Activated CD4-positive, alpha-beta T cell treated with anti-CD3 and anti-CD28 coated beads, Interleukin-2, amount 50 U/mL, for 48 hours (primary cell): ENCODE measurements at places on chromosomes 2 and 18.

GRCh38 chr2:37625796-37626571, 45.5 kb downstream of the CDC42EP3 start:
- peak; percentile 43 for DNase-seq

DNA sequence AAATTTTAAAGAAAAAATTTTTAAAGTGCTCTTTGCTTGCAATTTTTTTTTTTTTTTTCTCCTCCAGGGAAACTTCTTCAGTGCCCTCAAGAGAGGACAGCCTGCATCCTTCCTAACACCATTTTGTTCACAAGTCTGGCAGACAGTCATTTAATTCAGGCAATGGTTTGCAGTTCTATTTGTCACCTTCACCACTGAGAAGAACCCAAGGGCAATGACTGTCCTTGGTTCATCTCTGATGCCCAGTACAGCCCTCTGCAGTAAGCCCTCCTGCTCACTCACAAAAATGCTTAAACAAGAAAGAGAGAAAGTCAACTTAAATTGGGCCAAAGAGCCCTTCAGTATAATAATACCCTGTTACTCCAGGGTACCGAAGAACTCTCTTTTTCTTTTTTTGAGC, 52.4 kb downstream of the TGFA start:
- no peak for DNase-seq

- no peak for DNase-seq
These were observed 185.0 kb downstream of the CTIF start for GRCh38 chr18:48723837-48724236.

GRCh38 chr2:216519154-216519762, 20.6 kb downstream of the RPL37A start:
- peak; percentile 57 for DNase-seq

DNA sequence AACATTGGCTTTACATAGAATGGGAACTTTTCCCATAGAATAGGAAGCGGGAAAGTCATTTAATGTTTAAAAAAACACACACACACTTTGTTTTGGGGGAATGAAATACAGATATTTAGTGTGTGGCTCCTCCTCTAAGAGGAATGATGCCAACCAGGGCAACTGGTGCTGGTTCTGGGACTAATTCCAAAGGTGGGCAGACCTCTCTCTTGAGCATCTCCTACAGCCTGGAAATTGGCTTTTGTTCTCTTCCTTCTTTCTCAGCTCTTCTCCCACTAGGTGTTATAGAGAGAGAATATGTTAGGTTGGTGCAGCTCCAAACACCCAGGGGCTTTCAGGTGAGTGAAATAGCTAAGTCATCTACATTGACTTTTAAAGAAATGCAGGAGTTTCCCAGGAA, 190.1 kb downstream of the RAD51AP2 start:
- DNase-seq, result no peak

- peak; percentile 72 for DNase-seq
These were observed 2.4 kb upstream of the HOXD8 start for GRCh38 chr2:176126929-176127773.

GRCh38 chr18:3172097-3172496, 47.7 kb downstream of the MYOM1 start:
- DNase-seq, result no peak

DNA sequence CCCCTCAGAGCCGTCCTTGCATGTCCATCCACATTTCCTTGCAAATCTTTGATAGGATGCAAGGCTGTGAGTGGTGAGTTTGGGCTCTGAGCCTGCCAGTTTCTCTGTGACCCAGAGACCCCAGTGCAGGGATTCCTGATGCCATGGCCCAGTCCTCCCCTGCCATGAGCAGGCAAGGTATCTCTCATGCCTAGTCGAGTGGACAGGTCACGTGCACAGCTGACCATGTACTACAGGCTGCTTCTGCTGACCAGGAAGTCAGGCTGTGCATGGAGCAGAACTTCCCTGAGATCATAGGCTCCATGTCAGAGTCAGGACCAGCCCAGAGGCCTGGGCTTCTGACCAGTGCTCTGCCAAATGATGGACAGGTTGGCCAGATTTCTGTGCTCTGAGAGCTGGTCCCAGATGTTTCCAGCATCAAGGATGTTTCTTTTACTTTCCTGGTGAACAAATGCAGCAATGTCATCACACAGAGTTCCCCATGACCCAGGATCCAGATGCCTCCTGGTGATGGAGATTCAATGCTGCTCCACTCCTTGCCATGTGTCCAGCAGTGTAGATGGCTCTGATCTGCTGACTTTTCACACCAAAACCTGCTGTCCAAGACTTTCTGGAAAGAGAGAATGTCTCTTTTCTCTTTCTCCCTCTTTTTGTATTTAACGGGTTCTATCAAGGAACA, 321.6 kb upstream of the HS6ST1 start:
- no peak for DNase-seq

GRCh38 chr2:217978536-217979150, 24.2 kb downstream of the TNS1 start:
- DNase-seq, result no peak

GRCh38 chr2:12704378-12704777, 12.4 kb upstream of the TRIB2 start:
- DNase-seq, result no peak

DNA sequence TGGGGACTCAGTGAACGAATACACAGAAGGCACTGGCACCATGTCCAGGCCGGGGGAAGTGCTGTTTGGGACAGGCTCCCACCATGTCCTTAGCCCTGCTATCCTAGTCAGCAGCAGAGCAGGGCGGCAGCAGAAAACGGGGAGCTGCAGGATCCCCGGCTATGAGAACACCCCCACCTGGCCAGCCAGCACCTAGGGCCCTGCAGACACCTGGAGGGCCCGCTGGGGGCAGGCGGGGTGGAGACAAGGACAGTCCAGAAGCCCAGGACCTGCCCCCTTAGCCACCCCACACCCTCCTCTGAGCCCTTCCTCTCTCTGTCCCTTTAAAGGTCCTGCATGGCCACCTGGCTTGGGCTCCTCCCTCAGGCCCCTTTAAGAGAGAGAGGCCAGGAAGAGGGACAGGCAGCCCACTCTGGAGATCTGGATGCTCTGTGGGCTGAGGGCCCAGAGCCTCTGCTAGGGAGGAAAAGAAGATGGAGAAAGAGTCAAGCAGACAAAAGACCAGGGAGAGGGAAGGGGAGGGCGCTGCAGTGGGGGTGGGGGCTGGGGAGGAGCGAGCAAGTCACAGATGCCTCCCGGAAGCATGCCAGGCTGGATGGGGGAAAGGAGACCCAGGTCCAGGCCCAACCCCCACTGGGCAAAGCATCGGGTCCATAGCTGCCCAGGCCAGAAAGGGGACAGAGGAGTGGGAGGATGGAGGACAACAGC, 48.6 kb downstream of the BIN1 start:
- no peak for DNase-seq

GRCh38 chr18:4510160-4510559, 55.1 kb upstream of the DLGAP1 start:
- DNase-seq, result no peak

GRCh38 chr2:26652361-26653041, 11.3 kb upstream of the CIB4 start:
- DNase-seq, result no peak

DNA sequence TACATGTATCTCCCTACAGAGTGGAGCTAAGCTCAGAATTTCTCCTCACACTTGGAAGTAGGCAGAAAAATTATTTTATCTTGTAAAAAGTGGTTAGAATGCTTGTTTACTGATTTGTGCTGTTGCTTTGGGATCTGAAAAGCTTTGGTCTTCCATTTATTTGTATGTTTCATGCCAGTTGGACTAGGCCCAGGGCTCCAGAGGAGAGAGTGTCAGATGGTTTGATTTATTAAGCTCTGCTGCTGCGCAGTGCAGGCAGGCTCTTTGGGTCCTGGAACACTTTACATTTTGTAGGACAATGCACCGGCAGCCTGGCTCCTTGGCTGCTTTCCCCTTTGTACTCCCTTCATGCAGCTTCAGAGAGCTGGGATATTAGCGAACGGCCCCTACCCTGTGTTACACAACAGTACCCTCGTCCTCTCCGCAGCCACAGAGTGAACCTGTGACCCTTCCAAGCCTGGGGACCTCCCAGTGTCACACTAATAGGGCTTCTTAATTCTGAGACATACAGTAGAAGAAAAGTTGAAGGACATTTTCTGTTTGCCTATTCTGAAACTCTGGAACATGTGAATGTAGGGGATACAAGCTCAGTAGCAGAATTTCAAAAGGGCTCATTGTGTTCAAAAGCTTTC, 56.7 kb upstream of the EML6 start:
- DNase-seq, result no peak

DNA sequence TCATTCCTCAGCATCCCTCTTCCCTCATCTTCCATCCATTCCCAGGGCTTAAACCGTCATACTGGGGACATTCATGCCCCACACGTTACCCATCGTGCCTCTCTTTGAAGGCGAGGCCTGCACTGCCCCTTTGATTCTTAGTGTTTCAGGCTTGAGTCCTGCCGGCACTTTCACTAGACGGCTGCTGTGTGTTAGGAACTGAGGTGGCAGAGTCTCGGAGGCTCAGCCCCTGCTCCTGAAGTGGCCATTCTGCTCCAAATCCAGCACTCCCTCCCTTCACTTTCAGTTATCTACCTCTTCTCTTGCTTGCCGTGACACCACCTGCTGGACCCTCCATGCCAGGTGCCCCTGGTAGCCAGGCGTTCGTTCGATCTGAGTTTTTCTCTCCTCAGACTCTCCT, 43.0 kb downstream of the GRHL1 start:
- DNase-seq, result no peak

GRCh38 chr2:85175369-85176299, 42.4 kb downstream of the TCF7L1 start:
- no peak for DNase-seq

DNA sequence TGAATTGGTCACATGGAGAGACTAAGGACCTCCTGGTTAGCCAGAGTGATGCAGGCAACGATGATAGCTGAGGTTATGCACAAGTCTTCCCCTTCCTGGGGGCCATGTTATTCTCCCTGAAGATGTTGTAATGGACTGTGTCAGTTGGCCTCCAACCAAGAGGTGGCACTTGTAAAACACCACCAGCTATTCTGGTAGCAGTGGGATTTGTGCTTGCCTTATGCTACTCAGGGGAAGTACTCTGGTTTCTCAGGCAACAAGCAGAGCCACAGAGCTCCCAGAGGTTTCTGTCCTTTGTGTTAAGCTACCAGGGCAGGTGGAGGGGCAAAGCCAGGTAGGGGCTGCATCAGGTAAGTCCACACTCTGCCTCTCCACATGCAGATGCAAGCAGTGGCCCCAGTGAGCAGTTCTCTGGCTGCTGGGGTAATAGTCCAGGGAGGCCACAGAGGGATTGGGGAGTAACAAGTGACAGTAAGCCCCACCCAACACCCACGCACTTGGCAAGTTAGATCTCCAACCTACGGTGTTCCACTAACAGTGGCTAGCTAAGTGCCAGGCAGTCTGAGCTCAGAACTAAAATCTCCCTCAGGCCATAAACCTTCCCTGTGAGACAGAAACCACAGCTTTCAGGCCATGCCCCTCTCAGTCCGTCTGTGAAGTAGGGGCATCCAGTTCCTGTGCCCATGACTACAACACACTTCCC, 99.7 kb downstream of the RND3 start:
- DNase-seq, result no peak

DNA sequence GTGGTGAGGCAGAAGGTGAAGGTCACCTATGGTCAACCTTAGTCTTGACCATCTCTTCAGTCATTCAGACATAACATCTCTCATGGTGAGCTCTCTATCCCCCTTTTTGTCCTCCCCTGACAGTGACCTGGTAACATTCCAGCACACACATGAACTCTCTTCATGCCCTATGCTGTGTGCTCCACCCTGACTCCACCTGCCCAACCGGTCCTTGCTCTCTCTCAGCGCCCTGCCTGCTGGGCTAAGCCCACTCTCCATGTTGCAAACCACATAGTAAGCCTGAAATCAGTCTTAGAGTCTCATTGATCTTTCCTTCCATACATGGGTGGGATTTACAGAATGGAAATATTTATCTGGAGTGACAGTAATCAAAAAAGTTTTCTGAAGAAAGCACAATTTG, 52.8 kb downstream of the MARCO start:
- DNase-seq, result no peak

- no peak for DNase-seq
These were observed 56.7 kb downstream of the CCDC74A start for GRCh38 chr2:131584380-131584779.

GRCh38 chr2:96072746-96073145, 38.0 kb upstream of the GPAT2 start:
- no peak for DNase-seq

GRCh38 chr2:235719146-235719942, 225.5 kb downstream of the AGAP1 start:
- no peak for DNase-seq

DNA sequence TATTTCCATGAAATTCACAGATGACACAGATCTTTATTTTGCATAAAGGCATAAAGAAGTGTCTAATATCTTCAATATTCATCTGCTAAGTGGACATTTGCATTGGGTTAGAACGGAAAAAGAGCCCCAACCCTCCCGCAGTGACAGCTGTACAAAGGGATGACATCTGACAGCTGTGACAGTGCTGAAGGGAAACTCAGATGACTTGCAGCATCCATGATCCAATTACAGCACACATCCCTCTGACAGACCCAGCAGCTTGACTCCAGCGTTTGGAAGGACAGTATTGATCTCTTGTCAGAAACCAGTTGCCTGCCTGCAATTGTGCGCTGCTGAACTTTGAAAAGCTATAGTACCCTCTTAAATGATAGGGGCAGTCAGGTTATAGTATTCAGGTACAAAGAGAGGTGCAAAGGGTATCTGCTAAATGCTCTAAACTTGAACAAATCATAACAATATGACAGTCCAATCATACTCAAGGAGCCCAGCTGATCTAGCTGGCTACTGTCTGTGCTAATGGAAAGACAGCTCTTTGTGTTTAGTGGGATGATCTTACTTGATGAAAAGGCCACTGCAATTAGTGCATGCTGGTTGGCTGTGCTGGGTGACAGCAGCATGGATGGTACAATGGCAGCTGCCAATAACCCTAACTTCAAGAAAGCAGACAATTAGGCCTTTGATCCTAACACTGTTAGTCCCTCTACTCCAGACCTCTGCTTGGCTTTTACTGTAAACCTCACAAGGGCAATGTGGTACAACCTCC, 599.2 kb downstream of the NR4A2 start:
- DNase-seq, result no peak

DNA sequence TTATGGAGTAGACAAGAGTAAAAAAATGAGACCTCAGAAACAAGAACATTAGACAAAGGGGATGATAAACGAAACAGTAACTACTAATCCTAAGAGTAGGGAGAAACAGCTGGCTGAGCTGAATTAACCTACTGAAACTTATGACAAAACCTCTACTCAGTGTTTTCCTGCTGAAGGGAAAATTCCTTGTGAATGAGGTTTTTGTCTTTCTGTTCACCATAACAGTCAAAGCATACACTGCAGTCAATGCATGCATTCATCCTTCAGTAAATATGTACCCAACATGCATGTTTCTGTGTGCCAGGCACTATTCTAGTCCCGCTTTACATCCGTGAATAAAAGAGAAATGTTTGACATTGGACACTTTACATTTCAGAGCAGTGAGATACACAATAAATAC, 805.6 kb upstream of the KLHL29 start:
- DNase-seq, result no peak

GRCh38 chr2:226142463-226142862, 657.2 kb downstream of the IRS1 start:
- DNase-seq, result no peak

DNA sequence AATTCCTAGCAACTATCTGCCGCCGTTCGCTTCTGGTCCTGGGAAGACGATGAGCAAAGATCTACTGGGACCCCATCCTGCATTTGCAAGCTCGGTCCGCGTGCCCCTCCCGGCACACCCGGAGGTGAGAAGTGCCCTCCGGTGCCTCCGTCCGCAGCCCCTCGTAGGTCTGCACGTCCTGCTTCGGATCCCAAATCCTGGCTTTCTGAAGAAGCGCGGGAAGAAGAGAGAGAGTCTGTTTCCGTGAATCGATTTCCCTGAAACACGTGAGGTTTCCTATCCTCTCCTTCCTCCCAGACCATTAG, 5.0 kb upstream of the OSR1 start:
- DNase-seq, result no peak

- no peak for DNase-seq
These were observed 146.7 kb downstream of the EHBP1 start for GRCh38 chr2:62852254-62852653.
